CD8-positive, alpha-beta memory T cell (primary cell): ENCODE measurements at places on chromosomes 12 and 14. TPM values are rescaled to one million over a fixed set of nuclear protein-coding genes. Genes with fewer than 3 reads are reported as not detected.
A peak's percentile ranks its signal among the peaks of the same experiment; 100 is the strongest.

RFX4 gene
- not detected for polyA plus RNA-seq

CAPZA3 gene
- not detected for polyA plus RNA-seq

PZP gene
- 0.28 TPM for polyA plus RNA-seq

SFSWAP gene
- 22.6 TPM for polyA plus RNA-seq

- no peaks in the 10 kb centered on the region for H3K36me3 ChIP-seq
- no peak for DNase-seq
- H3K4me3 ChIP-seq = no peak overlapping the region
- H3K4me1 ChIP-seq = no peaks in the 10 kb centered on the region
- no peak overlapping the region for H3K27ac ChIP-seq
These were observed 21.4 kb upstream of the FKBP4 start for GRCh38 chr12:2773199-2773875.

DNA sequence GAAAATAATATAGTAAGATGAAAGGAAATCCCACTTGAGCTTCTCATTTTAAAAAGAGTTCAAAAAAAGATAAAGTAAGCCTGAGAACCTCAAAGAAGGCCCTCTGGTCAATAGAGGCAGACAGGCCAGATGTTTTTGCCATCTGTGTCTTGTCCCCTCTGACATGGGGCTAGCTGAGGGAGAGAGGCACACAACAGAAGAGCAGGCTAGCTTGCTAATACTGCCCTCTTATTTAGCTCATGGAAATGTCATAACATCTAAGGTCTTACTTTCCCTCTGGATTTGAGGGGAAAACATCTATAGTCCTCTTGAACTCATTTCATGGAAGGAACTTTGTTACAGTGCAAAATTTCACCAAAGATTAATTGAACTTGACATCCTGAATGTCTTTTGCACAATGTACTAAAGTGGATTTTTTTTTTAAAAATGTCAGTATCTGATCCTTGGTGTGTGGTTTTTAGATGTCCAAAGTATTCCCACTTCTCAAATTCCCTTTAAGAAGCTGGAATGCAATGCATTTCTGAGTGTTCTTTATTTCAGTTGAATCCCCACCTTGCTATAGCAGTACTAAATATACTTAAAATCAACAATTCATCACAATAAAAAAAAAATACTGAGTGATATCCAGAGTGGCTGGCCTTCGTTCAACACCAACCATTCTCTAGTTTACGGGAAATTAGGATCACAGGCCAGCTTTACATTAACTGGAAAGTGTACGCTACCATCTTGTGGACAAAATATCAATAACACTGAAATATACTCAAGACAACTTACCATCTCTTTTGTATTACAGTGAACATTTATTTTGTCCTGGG lies 176.7 kb downstream of the PAH start:
- DNase-seq = no peak
- no peaks in the 10 kb centered on the region for H3K4me1 ChIP-seq
- H3K36me3 ChIP-seq = no peaks in the 10 kb centered on the region
- no peaks in the 10 kb centered on the region for H3K27me3 ChIP-seq
- no peak overlapping the region for H3K4me3 ChIP-seq
- no peak overlapping the region for H3K27ac ChIP-seq

GRCh38 chr12:62581288-62582064 lies 114.8 kb downstream of the MON2 start:
- no peak overlapping the region for H3K27ac ChIP-seq
- no peak overlapping the region for H3K4me3 ChIP-seq
- H3K27me3 ChIP-seq = no peaks in the 10 kb centered on the region
- peaks cover 10% of the 10 kb centered on the region for H3K36me3 ChIP-seq

- no peaks in the 10 kb centered on the region for H3K4me1 ChIP-seq
- DNase-seq = no peak
- H3K27ac ChIP-seq = no peak overlapping the region
- no peaks in the 10 kb centered on the region for H3K36me3 ChIP-seq
- H3K4me3 ChIP-seq = no peak overlapping the region
- no peaks in the 10 kb centered on the region for H3K27me3 ChIP-seq
These were observed 494.9 kb upstream of the ATP2B1 start for GRCh38 chr12:90203556-90203955.

DNA sequence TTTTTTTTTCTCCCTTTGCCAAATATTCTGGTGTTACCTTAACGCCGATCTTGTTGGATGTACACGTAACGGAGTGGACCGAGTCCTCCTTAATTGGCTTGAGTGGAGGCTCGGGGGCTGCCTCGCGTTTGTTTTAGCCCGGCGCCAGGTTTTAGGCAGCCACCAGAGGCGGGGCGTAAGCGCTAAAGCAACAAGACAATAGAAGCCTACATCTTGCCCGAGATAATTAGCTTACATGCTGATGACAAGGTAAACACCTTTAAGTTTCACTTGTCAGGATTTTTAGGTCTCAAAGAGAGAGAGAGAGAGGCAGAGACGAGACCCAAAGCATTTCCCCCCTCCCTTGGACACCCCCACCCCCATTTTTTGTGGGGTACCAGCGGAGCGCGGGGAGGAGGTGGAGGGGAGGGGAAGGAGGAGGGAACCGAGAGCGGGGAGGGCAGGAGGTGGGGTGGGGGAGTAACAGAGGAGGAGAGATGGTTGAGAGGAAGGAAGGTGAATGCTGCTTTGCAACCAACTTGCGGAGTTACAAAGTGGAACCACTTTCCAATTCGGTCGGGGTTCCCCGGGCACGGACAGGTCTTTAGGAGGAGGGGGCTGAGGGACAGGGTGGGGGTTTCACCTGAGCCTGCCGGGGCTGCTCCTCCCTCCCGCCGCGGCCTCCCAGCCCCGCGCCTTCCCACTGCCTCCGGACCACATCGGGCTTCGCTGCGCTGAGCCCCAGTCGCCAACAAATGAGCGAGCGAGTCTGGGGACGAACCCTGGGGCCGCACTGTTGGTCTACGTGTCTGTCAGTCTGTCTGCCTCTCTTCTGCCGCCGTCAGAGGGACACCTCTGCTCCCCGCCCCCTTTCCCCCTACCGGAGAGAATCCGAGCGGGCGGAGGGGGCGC lies at the start of gene NKX2-1:
Gene NKX2-1, minus strand, starts transcription at position 802 of the 891 bp plus-strand sequence. Its CDS starts 103 bp downstream, at position 699.
- H3K4me3 ChIP-seq = no peak within 1 kb of the TSS
- no peaks in the 10 kb centered on the region for H3K4me1 ChIP-seq
- no peak for DNase-seq
- no peaks in the 10 kb centered on the region for H3K36me3 ChIP-seq
- no peak within 1 kb of the TSS for H3K27ac ChIP-seq

- peak overlapping the region; percentile 48 for H3K27ac ChIP-seq
These were observed 4.6 kb upstream of the CACNB3 start for GRCh38 chr12:48813465-48814261.

DNA sequence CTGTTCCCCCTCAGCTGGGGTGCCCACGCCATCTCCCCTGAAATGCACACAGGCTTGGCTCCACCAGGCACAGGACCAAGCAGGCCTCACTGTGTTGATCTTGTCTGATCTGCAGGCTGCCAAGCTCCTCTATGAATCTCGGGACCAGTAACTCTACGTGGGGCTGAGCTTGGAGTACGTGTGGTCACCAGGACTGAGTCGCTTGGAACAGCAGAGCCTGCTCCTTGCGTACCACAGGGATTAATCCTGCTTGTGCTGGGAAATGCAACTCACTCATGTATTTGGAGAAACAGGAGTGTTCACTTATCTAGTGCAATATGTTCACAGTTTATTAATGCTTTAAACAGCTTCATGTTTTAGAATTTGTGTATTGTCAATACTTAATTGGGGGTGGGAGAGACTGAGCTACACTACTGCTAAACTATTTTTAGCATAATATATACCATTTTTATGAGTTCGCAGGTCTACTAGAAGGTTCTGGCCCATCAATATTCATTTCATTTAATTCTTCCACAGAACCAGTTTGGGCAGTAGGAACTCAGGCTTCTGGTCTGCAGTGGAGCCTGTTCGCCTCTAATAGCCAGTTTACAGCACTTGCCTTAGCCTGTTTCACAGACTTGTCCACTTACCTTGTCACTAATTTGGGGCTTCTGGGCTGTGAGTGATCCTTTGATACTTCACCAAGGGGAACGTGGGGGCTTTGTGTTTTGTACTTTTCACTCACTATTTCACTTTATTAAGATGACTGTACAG lies 17.4 kb downstream of the ZFYVE21 start:
- DNase-seq = no peak
- H3K36me3 ChIP-seq = peaks cover 11% of the 10 kb centered on the region
- H3K4me1 ChIP-seq = no peaks in the 10 kb centered on the region
- no peak overlapping the region for H3K27ac ChIP-seq
- no peak overlapping the region for H3K4me3 ChIP-seq

DNA sequence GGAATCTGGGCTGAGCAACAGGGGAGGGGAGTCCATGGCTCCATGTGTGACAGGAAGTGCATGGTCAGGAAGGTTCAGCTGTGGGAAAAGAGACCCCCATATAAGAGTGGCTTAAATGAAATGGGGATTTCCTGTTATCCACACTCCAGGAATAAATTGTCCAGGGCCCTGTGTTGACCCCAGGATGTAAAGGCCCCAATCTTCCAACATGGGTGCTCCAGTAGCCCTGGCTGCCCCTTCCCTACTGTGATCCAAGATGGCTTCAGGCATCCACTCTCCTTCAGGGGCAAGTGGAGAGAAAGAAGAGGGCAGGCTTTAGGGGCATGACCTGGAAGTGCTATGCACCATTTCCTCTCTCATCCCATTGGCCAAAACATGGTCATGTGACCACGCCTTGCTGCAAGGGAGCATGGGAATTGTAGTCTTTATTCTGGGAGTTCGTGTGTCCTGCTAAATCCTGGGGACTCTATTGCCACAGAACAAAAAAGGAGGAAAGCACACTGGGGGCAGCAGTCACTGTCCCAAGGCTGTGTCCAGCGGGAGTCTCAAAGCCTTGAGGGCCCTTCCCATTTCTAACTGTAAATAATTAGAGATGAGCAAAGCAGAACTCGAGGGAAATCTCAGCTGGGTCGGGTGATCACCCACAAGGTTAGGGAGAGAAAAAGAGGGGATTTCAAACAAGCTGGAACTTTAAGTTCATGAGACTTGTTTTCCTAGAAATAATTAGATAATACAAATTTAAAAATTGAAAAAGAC lies 289.2 kb downstream of the ADGRD1 start:
- no peak for DNase-seq
- no peaks in the 10 kb centered on the region for H3K36me3 ChIP-seq
- no peaks in the 10 kb centered on the region for H3K4me1 ChIP-seq
- no peak overlapping the region for H3K27ac ChIP-seq
- no peaks in the 10 kb centered on the region for H3K27me3 ChIP-seq

- peaks cover 68% of the 10 kb centered on the region for H3K4me1 ChIP-seq
- H3K4me3 ChIP-seq = peak overlapping the region; percentile 49
- peak overlapping the region; percentile 68 for H3K27ac ChIP-seq
- DNase-seq = no peak
- H3K27me3 ChIP-seq = no peaks in the 10 kb centered on the region
These were observed 48.2 kb upstream of the PNMA1 start for GRCh38 chr14:73762375-73762822.

DNA sequence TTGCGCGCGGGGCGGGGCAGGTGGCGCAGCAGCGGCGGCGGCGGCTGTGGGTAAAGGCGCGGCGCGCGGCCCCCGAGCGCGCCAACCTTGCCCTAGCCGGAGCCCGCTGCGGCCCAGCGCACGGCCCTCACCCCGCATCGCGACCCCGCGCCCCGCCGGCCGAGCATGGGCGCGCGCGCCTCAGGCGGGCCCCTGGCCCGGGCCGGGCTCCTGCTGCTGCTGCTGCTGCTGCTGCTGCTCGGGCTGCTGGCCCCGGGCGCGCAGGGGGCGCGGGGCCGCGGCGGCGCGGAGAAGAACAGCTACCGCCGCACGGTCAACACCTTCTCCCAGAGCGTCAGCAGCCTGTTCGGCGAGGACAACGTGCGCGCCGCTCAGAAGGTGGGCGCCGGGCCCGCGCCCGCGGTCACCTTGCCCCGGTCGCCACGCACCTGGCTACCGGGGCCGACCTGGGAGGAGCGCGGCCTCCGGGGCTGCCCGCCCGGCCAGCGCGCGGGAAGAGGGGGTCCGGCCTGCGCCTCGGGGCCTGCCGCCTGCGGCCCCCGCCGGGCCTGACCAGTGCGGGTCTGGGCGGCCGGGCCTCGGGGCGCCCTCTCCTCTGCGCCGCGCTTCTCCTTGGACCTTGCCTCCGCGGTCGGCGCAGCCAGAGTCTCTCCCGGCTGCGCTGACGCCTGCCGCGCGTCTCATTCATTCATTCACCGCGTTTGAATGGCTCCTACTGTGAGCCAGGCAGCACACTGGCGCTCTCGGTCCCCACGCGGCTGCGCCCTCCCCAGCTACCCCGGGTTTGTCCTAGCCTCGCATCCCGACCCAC lies at the start of gene BRI3BP:
Gene BRI3BP, plus strand, starts transcription at position 20 of the 811 bp plus-strand sequence. Its CDS starts 146 bp downstream, at position 166.
- H3K27ac ChIP-seq = peak within 1 kb of the TSS; percentile 54
- H3K27me3 ChIP-seq = no peaks in the 10 kb centered on the region
- H3K4me1 ChIP-seq = peaks cover 27% of the 10 kb centered on the region
- H3K36me3 ChIP-seq = no peaks in the 10 kb centered on the region
- no peak for DNase-seq

DNA sequence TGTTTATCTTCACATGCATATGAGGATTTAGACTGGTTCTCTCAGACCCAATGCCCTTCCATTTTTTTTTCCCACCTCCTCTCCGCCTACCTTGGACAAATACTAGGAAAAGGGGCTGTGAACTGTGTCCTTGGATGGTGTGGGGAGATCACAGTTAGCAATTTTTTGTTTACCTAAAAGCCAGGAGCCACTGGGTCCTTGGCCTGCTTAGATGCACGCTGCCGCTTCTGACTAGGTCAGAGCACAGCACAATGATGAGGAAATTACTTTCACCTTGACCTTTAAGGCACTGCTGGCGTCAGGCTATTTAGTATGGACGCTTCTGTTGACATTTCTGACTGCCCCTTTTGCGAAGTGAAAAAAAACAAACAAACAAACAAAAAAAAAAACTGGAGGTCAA lies 1.9 kb downstream of the CCDC38 start:
- H3K27ac ChIP-seq = no peak overlapping the region
- DNase-seq = no peak
- no peaks in the 10 kb centered on the region for H3K27me3 ChIP-seq
- H3K4me1 ChIP-seq = peaks cover 9% of the 10 kb centered on the region
- H3K36me3 ChIP-seq = no peaks in the 10 kb centered on the region

DNA sequence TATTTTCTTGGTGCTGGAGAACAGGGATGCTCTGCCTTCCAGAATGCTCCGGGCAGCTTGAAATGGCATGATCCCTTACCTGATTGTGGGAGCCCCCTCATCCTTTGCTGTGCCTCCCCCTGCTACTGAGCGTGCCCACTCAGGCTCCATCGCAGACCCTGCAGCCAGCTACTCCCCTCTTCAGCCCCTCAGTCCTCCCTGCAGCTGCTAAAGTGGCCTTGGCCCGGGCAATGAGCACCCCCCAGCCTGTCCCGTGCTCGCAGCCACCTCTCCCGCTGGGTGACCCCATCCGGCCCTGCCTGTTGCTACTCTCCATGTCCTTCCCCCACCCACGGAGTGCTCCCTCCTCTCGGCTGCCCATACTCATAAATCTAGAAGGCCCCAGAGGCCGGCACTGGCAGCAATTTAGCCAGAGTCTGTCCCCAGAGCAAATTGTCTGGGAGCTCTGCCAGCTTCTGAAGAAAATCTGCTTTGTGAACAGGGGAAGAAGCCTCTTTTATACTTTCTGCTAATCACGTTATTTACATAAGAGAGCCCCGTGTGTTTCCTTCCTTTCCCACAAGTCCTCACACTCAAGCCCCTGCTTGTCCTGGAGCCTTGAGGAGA lies 143.7 kb upstream of the FRMD6 start:
- H3K4me3 ChIP-seq = no peak overlapping the region
- no peaks in the 10 kb centered on the region for H3K4me1 ChIP-seq
- DNase-seq = no peak
- no peak overlapping the region for H3K27ac ChIP-seq
- no peaks in the 10 kb centered on the region for H3K27me3 ChIP-seq
- no peaks in the 10 kb centered on the region for H3K36me3 ChIP-seq

- H3K36me3 ChIP-seq = no peaks in the 10 kb centered on the region
- no peaks in the 10 kb centered on the region for H3K4me1 ChIP-seq
- H3K4me3 ChIP-seq = no peak overlapping the region
- no peaks in the 10 kb centered on the region for H3K27me3 ChIP-seq
These were observed 187.4 kb upstream of the NTF3 start for GRCh38 chr12:5244513-5244972.

- no peaks in the 10 kb centered on the region for H3K36me3 ChIP-seq
- no peak overlapping the region for H3K27ac ChIP-seq
These were observed 234.0 kb upstream of the HMGA2 start for GRCh38 chr12:65590318-65590717.
